Activated CD4-positive, alpha-beta memory T cell treated with anti-CD3 and anti-CD28 coated beads for 36 hours (primary cell): ENCODE measurements at places on chromosomes 1 and 21. TPM values are rescaled to one million over a fixed set of nuclear protein-coding genes. Genes with fewer than 3 reads are reported as not detected.

DNA sequence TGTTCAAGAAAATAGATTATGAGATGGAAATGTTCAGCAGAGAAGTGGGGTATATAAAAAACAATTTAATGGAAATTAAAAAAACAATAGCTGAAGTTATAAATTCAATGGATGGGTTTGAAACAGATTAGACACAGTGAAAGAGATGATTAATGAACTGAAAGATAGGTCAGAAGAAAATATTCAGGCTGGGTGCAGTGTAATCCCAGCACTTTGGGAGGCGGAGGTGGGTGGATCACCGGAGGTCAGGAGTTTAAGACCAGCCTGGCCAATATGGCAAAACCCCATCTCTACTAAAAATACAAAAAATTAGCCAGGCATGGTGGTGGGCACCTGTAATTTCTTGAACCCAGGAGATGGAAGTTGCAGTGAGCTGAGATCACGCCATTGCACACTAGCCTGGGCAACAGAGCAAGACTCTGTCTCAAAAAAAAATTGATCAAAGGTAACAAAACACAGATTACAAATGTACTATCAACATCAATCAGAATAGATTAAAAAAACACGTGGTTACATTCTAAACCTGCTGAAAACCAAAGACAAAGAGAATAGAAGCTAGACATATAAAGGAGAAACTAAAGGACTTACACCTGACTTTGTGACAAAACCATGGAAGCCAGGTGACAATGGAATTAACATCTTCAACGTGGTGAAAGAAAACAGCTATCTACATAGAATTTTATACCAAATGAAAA, 4.8 kb upstream of the SUMO3 start:
- DNase-seq: no peak

The RGS13 gene
- total RNA-seq: not detected

The SLC35F3 gene
- 0.70 TPM for total RNA-seq

The EPHA8 gene
- total RNA-seq: not detected
